NCI-H1417 treated with DMSO at 0.1 percent for 48 hours (cell line): ENCODE measurements at places on chromosomes 3 and 15.

DNA sequence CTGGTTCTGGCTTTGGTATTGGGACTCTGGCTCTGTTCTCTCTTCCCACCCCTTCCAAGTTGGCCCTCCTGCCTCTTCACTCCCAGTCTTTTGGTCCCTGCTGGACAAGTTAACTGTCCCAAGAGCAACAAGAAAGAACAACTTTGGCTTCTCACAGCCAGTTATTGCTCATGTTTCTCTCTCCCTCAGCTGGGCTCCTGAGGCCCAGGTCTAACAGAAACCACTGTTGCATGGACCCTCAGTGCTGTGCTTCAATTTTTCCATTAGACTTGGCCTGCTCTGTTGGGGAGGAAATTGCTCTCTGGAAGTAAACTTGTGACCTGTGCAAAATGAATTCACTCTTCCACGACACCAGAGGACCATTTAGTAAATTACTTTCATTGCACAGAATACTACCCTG lies 64.5 kb downstream of the CHST2 start:
- no peak for DNase-seq

- no peak for DNase-seq
Observed at GRCh38 chr3:78091478-78092119, 1051.7 kb downstream of the ROBO2 start.

GRCh38 chr3:13299531-13300155 lies 120.5 kb downstream of the NUP210 start:
- DNase-seq: no peak

DNA sequence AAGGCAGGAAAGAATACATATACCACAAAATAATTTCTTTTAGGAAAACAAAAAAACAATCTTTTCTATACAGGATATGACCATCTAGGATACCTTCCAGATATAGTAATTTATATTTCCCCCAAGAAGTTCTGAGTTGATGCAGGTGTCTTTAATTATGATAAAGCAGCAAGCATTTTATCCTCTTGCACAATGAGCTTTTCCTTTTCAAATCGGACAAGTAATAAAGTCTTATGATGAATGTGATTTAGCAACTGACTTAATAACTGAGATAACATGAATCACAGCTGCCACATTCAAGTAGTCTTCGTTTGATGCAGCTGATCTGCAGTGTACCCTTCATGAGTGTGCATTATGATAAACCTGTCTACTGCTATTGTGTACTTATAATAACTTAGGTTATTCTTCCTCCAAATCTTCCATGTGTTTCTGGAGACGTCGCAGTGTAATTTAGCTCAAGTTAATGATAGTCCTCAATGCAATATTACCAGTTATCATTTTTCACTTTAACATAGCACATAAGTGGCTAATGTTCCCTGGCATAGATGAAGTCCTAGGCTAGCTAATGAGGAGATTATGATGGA lies 260.3 kb upstream of the MRPL3 start:
- DNase-seq: peak; percentile 43

GRCh38 chr3:176430244-176431037 lies 766.8 kb downstream of the TBL1XR1 start:
- DNase-seq: peak; percentile 56

DNA sequence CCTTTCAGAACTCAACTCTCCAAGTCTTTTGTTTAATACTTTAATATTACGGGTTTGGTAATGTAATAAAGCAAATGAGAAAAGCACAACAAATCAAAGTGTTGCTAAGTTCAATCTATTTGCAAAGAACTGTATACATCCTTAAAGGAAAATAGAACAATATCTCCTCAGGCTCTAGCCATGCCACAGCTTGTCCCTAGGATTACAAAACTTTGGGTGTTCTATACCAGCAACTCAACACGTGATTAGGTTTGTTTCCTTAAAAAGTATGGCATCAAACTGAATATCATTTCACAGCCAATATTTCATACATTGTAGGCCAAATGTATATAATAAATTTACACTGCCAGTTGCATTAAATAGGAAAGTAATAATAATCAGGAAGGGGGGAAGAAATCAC lies 418.6 kb upstream of the MDFIC2 start:
- no peak for DNase-seq

DNA sequence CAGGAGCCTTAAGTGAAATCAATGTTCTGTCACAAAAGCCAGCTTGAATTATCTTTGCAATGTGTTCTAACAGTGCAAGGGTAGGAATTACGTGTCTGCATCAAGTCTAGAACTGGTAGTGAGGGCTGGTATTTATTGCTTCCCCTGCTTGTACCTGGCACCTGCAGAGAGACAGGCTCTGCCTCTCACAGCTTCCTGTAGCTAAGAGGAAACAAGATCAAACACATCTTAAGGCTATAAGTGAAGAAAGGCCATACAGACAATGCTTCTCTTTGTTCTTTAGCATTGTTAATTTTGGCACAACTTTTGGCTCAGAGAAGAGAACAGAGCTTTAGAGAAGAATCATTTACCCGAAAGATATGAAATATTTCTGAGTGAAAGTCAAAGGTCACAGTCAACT lies 479.9 kb downstream of the GRM7 start:
- DNase-seq: no peak

DNA sequence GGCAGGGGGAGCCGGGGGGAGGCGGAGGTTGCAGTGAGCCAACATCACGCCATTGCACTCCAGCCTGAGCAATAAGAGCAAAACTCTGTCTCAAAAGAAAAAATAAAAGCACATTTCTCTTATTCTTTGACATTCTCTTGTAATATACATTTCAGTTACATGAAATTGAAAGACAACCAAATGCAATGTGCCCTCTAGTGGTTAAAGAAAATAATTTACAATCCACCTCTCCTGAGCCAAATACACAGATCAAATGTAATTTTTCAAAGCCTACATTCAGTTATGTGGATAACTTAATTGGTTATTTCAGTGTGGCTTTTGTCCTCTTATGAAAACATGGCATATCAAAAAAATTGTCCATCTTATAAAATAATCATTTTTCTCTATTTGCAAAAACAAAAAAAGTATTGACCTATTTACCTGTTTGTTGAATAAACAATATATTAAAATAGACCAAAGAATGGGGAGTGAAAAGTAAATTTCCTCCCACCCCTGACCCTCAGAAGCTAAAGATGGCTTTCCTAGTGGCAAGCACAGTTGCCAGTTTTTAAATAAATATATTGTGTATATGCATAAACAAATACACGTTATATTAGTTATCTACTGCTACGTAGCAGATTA lies 14.2 kb upstream of the U2SURP start:
- no peak for DNase-seq

- no peak for DNase-seq
Observed at GRCh38 chr3:62876064-62876463, 848 bp upstream of the CADPS start.
